Tibial artery (tissue), 4 donors: ENCODE measurements at places on chromosomes 6 and 20.

GRCh38 chr20:5156675-5157448 lies 30.1 kb downstream of the CDS2 start:
- DNase-seq = no peak

- DNase-seq = no peak
These were observed 650.6 kb upstream of the ARID1B start for GRCh38 chr6:156126535-156126934.

DNA sequence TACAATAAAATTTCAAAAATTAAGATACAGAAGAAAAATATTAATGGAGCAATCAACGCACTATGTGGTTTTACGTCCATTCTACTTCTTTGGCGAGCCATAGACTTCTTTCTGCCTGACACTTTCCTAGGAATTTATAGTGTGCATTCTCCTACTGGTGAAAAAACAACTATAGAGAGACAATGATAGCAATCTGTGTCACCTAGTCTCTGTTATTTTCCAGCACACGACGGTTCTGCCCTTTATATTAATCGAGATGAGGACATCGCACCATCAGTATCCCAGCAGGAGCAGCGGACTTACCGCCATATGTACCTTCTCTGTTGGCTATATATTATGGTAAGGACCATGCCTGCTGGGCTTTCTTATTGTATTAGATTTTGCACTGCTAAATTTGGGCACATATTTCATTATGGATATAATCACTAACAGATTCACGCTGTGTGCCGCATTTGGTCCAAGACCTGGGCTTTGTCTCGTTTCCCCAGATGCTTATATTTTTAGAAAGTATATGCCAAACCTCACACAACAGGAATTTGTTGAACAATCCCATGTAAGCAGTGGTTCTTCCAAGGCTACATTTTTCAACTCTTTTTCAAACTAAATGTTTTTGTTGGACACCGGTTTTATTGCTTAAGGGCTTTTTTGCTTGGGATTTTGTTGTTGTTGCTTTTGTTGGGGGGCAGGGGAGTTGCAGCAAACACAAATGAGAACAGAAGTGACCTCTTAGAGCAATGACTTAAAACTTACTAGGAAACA lies 166.4 kb downstream of the ADAT2 start:
- DNase-seq = no peak

GRCh38 chr6:94270091-94270948 lies 851.0 kb upstream of the EPHA7 start:
- DNase-seq = no peak

DNA sequence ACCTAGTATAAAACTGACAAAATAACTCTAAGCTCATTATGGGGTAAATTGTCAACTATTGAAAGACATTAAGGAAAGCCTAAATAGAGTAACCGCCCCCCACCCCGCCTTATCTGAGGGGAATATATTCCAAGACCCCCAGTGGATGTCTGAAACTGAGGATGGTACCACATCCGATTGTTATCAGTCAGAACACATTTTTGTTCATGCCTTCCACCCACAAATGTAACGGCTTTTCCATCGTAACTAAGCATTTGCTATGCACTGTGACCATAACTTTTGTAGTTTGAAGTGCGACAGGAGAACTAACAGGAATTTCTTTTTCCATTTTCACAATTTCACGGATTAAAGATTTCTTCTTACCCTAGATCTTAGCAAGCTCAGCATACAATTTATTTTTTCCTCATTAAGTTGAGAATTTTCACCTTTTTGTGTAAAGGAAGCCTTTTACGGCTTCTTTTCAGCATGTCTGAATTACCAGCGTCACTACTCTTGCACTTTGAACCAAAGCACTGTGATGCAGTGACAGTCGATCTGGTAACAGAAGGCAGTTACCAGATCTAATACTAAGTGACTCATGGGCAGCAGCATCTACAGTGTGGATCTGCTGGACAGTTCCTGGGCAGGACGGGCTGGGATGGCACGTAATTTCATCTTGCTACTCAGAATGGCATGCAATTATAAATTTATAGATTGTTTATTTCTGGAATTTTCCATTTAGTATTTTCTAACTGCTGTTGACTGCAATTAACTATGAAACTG lies 11.8 kb downstream of the CFAP61 start:
- no peak for DNase-seq

DNA sequence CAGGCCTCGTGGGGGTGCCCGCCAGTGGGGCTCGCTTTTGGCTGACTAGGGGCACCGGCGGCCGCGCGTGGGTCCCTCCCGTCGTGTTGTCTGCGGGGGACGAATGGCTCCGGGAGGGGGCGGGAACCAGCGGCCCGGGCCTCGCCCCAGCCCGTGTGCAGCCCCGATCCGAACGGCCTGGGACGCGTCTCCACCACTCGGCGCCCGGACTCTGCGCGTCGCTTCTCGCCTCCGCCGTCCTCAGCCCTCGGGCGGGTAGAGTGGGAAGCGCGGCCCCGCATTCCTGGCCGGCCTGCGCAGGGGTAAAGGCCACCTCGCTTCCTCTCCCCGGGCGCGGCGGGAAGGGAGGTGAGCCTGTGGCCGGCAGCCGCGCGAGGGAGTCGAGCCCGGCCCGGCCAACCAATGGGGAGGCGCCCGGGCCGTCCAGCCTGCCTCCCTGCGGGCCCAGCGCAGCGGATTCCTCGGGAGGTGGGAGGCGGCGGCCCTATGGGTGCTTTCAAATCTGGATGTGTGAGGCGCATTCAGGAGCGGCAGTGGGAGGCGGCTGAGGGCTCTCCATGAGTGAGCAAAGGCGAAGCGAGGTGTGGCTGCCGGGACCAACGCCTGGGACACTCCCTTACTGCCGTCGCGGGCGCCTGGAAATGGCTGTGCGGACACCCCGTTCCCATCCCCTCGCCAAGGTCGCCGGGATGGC lies 1.1 kb upstream of the ZBTB46 start:
- DNase-seq = no peak

GRCh38 chr6:121579478-121579877 lies 144.0 kb downstream of the GJA1 start:
- no peak for DNase-seq

- DNase-seq = no peak
These were observed 57.1 kb downstream of the HNF4A start for GRCh38 chr20:44412402-44413144.

- DNase-seq = no peak
These were observed 117.3 kb upstream of the TNFAIP3 start for GRCh38 chr6:137749696-137750211.

DNA sequence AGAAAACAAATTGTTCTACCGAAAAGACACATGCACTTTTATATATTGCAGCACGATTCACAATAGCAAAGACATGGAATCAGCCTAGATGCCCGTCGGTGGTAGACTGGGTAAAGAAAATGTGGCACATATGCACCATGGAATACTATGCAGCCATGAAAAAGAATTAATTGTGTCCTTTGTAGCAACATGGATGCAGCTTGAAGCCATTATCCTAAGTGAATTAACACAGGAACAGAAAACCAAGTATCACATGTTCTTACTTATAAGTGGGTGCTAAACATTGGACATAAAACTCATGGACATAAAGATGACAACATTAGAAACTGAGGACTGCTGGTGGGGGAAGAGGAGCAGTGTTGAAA lies 32.4 kb downstream of the RALGAPB start:
- no peak for DNase-seq

DNA sequence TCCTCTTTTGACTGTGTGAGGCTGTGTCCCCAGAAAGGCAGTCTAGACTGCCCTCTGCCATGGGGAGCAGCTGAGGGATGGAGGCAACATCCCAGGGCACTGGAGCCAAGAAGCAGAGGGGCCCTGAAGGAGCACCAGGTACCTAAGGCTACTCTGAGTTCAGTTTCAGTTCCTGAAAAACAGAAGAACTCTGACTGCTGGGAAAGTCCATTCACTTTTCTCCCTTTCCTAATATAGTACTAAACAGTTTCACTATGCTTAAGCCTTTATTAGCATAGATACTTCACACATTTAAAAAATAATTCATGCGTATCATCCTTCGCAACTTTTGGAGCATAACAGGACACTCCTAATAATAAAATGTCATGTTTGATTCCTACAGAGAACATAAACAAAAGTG lies 130.0 kb downstream of the FOXC1 start:
- DNase-seq = no peak

GRCh38 chr6:45827952-45828530 lies 187.6 kb downstream of the CLIC5 start:
- no peak for DNase-seq

GRCh38 chr6:43865932-43866645 lies 96.1 kb downstream of the VEGFA start:
- no peak for DNase-seq

DNA sequence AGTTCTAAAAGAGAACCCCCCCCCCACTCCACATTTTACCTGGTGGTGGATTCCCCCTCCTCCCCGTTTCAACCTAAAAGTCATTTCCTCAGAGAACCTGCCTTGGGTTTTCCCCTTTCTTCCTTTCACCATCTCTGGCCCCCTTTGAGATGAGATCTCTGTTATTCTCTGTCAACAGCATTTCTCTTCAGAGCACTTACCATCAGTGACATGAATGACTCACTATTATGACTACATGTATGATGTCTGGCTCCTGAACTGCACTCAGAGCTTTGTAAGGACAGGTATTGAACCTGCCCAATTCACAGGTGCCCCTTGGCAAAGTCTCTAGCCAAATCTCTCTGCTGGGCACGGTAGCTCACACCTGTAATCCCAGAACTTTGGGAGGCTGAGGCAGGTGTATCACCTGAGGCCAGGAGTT lies 61.4 kb upstream of the JARID2 start:
- DNase-seq = no peak

DNA sequence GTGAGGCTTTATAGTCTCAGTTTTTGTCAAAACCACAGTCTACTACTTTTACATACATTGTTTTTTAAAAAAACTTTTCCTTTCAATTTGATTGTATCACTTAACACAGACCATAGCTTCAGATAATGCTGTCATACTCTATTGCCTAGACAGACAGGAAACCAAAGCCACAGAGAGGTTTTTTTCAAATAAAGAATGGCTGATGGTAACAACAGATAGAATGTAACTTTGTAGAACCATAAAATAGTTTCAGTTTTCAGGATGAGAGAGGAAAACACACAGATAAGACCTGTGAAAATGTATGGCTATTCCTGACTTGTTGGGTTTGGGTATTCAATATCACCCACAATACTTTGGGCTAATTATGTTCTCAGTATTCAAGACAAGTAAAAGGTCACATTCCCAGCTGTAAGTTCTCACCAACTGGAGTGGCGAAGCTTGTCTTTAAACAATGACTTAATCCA lies 94.0 kb downstream of the ADGRG6 start:
- no peak for DNase-seq

DNA sequence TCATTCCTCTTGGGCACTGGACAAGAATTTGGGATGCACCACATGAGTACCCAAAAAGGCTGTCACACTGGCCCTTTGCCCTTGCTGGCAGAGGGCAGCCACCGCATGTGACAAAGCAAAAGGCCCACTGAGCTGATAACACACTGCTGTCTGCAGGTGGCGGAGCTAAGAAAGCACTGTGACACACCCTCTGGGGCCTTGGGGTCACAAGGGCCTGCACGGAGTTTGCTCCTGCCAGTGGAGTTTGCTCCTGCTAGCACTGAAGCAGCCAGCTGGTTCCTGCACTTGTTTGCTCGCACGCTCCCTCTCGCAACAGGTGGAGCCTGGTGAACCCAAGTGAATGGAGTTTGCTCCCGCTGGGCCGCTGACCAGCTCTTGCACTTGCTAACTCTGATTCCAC lies 132.6 kb downstream of the LCA5 start:
- DNase-seq = no peak

DNA sequence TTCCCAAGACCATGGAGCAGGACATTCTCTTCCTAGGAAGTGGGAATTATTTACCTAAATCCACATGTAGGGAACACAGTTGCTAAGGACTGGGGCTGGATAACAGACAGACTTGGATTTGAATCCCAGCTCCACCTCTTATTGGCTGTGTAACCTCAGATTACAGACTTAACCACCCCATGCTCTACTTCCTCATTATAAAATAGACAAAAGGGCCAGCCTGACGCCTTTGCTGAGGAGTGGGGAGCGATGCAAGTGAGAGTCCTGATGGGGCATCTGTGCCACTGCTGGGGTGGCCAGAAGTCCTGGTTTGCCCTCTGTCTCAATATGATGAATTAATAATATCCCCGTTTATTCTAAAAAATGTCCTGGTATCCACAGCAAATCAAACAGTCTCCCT lies 46.8 kb downstream of the SPATA2 start:
- no peak for DNase-seq

GRCh38 chr6:40798069-40798770 lies 211.1 kb upstream of the LRFN2 start:
- peak; percentile 23 for DNase-seq

GRCh38 chr20:39691151-39691862 lies 729.2 kb downstream of the DHX35 start:
- DNase-seq = no peak

DNA sequence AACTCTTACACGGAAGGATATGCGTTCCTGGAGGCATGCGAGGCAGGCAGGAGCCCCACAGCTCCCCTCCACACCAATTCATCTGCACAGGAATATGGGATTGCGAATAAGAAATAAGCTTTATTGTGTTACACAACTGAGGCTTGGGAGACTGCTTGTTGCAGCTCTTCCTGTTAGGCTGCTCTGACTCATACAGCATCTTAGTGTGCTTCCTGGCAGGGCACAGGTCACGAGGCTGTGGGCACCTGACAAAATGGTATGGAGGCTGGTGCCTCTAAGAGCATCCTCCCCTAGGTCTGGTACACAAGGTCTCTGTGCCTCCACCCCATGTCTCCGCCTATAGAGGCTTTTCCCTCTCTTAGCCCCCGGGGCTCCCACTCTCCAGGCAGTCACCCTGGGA lies 6.8 kb downstream of the SLC22A3 start:
- no peak for DNase-seq

- DNase-seq = no peak
These were observed 642.5 kb upstream of the MMS22L start for GRCh38 chr6:97925504-97925903.

DNA sequence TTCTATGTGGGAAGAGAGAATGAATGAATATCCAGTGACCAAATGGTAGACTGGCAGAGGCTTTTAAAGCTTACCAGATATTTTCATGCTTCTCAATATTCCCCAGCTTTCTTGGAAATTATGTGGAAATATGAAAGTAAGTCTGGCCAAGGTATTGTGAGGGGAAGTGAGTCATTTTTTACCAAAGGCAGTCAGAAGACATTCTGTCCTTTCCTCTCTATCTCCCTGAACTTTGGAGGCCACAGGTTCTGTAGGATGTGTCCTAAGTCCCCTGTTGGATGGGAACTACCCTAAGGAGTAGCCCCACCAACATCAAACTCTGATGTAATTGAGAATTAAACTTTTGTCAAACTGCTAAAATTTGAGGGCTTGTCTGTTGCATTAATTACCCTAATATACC lies 593.8 kb upstream of the NRSN1 start:
- DNase-seq = no peak
